Muscle of arm (tissue), 14 donors: ENCODE measurements at places on chromosomes 4 and X. TPM values are rescaled to one million over a fixed set of nuclear protein-coding genes. Genes with fewer than 3 reads are reported as not detected.

The CXCL3 gene
- 0.33 TPM for polyA plus RNA-seq

The COL25A1 gene
- 9.9 TPM for polyA plus RNA-seq

DNA sequence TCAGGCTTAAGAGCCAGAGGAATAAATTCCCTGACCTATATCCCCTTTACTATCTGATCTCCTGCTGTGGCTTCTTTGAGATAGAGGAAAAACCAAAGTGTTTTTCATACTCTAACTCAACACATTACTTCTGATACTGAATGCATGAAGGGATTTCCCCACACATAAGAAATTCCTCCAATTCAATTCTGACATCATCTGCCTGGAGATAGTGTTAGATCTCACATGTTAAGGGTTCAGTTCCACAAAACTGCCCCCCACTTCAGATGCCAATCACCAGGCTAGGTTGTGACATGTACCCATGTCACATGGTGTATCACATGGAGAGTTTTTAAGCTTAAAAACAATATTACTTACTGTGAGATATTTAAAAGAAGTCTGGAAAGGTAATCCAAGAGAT, 46.8 kb downstream of the GSTCD start:
- no peak for DNase-seq

The PPP4R3C gene
- not detected for polyA plus RNA-seq

- DNase-seq: no peak
These were observed 259.7 kb downstream of the NKX6-1 start for GRCh38 chr4:84239278-84239845.

GRCh38 chr4:106588891-106589290, 220.3 kb upstream of the GIMD1 start:
- no peak for DNase-seq

GRCh38 chr4:845233-845835, 19.4 kb upstream of the CPLX1 start:
- DNase-seq: no peak

GRCh38 chrX:15600049-15600448, 711 bp downstream of the ACE2 start:
- DNase-seq: no peak

The PORCN gene
- not detected for polyA plus RNA-seq

The PGM2 gene
- polyA plus RNA-seq: 9.5 TPM

DNA sequence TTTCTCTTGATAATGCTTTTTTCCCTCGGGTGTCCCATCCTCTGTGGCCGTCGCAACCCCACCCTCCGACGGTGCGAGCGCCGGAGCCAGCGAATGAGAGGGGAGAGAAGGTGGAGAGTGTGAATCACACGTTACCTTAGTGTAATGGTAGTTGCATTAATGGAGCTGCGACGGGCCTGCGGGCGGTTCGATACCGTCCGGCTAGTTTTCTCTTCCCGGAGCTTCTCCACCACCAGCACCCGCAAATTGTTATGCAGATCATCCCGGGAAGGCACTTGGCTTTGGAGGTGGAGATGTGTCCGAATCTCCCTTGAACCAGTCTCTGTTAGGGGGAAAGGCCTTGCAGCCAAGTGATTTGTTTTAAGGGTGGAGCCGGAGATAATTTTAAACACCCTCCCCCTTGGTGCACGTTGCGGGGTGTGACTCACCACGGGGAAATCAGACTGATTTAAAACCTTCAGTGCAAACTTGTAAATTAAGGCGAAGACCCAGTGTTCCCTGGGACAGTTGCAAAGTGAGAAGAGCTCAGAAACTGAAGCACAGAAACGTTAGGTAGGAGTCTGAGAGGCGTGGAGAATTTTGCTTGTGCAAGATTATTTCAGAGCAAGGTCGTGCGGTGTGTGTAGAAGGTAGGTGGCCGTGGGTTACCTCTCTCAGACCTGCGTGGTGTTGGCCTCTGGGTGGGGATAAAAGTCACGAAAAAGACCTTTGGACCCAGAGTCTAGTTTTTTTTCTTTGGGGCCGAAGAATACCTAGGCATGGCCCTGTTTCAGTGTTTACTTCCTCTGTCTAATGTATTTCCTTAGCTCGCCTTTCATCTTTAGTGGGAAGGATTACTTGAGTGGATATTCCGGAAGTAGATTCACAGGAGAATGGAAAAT, 1.3 kb downstream of the AFF1 start:
- peak; percentile 23 for DNase-seq

GRCh38 chrX:101022020-101022419, 29.9 kb downstream of the TRMT2B start:
- no peak for DNase-seq

DNA sequence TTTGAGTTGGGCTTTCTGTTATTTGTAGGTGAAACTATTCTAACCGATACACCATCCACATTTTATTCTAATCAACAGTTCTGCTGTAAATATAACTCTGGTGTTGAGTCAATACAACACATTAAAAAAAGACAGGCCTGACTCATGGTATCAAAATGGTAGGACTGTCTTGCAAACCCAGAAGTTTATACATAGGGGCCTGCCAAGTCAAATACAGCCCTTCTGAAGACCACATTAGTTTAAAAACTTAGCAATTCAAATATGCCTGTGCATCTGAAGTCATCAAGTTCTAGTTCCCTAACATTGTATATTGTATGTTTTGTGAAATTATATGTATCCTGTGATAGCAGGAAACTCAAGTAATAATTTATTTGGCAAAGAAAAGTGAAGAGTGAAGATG, 24.4 kb upstream of the PDE5A start:
- DNase-seq: no peak

The NPY2R gene
- polyA plus RNA-seq: not detected

GRCh38 chrX:154349359-154349935, 25.0 kb downstream of the FLNA start:
- DNase-seq: no peak

The APBB2 gene
- 81.8 TPM for polyA plus RNA-seq

- DNase-seq: no peak
These were observed 21.5 kb downstream of the RTL5 start for GRCh38 chrX:72110051-72110875.

DNA sequence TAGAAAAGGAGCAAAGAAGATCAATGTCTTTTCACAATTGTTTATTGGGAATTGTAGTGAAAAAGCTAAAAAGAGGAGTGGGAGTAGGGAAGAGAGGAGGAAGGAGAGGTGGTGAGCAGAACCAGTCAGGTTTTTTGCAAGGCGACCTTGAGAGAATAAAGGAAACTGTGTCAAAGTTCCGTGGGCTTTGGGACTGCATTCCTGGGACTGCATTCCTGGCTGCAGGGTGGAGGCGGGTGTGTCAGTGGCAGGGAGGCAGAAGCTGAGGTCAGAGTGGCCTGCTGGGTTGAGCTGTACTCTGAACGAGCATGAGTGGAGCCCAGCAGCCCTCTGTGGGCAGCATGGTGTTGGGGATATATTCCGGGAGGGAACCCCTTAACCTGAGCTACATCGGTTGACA, 66.8 kb upstream of the UCP1 start:
- DNase-seq: no peak

GRCh38 chrX:136195247-136195646, 47.9 kb downstream of the FHL1 start:
- DNase-seq: no peak

DNA sequence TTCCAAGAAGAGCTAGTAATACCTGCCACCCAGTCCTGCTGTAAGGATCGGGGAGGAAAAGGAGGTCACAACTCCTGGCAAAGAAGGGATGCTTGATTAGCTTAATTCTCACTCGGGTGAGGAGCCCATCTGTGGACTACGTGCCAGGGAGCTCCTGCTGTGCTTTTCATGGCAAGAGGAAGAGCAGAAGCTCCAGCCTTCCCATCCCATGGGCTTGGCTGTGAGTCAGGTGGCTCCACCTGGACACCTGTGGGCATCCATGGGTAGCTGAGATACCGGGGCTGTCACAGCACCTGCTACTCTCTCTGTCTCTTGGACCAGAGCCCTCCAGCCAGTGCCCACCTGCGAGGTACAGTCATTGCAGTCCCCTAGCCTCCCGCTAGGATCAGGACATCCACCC, 18.0 kb downstream of the CLNK start:
- DNase-seq: no peak

- no peak for DNase-seq
These were observed 15.8 kb upstream of the GRIA2 start for GRCh38 chr4:157204634-157205244.

DNA sequence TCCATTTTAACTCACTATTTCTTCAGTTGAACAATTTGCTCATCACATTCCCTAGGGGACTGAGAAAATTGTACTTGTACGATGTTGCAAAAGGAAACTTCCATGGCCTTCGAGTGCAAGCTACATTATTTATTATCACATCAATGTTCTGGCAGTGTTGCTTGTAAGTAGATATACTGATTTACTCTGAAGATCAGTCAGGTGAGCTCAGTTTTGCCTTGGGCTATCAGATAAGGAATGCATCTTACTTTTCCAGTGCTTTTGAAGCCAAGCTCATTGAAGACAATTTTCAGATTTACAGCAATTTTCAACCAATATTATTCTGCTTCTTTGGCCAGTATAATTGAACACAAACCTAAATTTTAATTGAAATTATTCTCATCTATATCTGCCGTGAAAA, 1296.9 kb downstream of the RAPGEF2 start:
- no peak for DNase-seq

GRCh38 chrX:154327038-154327820, 31.6 kb downstream of the TKTL1 start:
- DNase-seq: no peak

The RAB40AL gene
- polyA plus RNA-seq: not detected

GRCh38 chrX:3548765-3549391, 164.6 kb downstream of the PRKX start:
- DNase-seq: peak; percentile 73

- DNase-seq: no peak
These were observed 621.5 kb upstream of the HTR2C start for GRCh38 chrX:113962343-113962742.

DNA sequence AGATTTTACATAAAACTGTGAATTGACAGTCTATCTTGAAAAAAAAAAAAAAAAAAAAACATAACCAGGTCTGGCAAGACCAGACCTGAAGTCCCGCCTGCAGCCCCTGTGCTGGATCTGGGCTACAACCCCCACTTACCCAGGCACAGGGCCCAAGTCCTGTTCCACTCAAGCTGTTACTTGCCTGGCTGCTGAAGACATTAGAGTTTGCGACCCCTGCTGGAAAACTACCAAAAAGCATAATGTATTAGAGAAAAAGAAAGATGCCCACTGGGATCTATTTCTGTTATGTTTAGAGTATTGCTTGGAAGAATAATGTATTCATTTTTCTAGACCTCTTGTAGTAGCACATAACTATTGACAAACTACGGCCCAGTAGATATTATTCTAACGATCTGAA, 4.7 kb downstream of the HS3ST1 start:
- peak; percentile 34 for DNase-seq

The KDR gene
- 46.1 TPM for polyA plus RNA-seq

DNA sequence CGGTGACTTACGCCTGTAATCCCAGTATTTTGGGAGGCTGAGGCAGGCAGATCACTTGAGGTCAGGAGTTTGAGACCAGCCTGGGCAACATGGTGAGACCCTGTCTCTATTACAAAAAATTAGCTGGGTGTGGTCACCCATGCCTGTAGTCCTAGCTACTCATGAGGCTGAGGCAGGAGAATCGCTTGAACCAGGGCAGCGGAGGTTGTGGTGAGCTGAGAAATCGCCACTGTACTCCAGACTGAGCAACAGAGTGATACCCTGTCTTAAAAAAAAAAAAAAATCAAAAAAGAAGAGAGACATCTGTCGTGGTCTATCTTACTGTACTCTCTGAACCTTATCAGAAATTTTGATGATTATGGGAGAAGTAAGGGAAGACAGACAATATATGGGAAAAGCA, 144.3 kb downstream of the CAMK2D start:
- no peak for DNase-seq

- no peak for DNase-seq
These were observed 68.8 kb upstream of the ARHGAP24 start for GRCh38 chr4:85406185-85406584.

GRCh38 chr4:166172619-166173018, 299.6 kb downstream of the TLL1 start:
- no peak for DNase-seq

DNA sequence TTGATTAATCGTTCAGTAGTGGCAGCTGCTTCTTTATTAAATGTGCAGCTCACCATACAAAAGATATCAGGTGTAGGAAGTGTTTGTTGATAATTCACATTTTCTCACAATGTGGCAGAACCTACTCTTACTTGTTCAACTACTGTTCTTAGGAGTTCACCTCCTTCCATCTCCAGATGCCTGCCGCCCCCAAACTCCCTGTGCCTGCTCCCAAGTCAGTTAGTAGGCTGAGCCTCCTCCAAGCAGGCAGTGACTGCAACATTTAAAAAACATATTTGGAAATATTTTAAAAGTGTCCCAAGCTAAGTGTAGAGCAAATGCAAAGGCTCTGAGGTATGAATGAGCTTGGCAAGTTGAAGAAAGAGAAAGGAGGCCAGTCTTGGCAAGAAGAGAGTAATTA, 100.2 kb downstream of the AFF2 start:
- no peak for DNase-seq

The PDGFC gene
- polyA plus RNA-seq: 42.0 TPM

DNA sequence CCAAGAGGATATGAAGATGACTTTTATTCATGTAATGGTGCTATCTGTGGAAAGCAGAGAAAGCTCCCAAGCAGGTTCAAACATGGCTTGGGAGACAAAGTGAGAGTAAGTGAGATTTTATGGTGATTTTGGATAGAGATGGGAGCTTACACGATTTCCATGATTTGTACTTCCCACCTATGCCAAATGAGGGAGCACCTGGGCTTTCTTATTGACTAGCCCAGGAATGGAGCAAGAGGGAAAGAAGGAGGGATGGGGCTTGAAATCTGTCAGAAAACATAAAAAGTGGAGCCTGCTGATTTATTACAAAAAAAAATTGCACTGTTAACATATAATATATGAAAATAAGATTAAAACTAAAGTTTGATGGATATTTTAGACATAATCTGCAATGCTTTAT, 703.5 kb upstream of the PABPC4L start:
- no peak for DNase-seq

The GC gene
- polyA plus RNA-seq: not detected

GRCh38 chrX:8946563-8946962, 87.4 kb downstream of the FAM9B start:
- no peak for DNase-seq

GRCh38 chr4:32455231-32455630, 1735.1 kb downstream of the PCDH7 start:
- no peak for DNase-seq

- no peak for DNase-seq
These were observed 74.0 kb upstream of the GC start for GRCh38 chr4:71857713-71858451.

DNA sequence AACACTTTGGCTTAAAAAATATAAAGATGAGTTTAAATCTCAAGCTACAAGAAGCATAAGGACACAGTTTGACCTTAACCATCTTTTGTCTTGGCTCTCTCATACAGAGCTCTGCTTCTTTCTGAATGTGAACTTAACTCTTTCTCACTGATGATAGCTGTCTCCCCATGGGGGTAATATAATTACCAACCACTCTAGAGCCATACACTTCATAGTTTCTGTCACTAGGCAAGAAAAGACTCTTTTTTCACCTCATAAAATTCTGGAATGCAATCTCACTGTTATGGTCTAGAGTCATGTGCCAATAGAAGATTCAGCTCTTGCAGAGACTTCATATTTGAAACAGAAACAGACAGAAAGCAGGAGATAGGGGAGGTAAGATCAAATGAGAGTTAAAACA, 481.7 kb upstream of the AGA start:
- DNase-seq: no peak

GRCh38 chr4:4763822-4764557, 95.5 kb upstream of the MSX1 start:
- DNase-seq: no peak
